Activated T-helper 9 cell treated with anti-CD3 and anti-CD28 coated beads, Interleukin-2, amount 50 U/mL, for 16 hours (primary cell): ENCODE measurements at places on chromosomes 2 and 18.

DNA sequence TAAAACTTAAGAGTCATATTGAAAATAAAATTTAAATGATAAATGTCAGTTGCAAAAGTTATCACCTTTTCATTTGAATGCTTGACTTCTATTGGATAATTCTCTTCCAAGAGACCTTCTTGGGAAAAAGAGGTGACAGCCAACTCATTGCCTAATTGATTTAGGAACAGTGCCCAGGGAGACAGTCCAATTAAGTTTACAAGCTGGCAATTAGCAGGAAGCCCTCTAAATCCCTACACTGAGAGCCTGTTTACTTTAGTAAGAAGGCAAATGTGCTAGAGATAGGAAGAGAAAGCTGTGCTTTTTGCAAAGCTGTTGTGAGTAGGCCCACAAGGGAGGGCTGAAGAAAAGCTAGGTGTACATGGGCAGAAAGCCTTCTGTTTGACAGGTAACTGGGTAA lies 189.1 kb downstream of the WDPCP start:
- no peak for DNase-seq

GRCh38 chr2:104733226-104733943 lies 120.5 kb upstream of the POU3F3 start:
- DNase-seq = no peak

DNA sequence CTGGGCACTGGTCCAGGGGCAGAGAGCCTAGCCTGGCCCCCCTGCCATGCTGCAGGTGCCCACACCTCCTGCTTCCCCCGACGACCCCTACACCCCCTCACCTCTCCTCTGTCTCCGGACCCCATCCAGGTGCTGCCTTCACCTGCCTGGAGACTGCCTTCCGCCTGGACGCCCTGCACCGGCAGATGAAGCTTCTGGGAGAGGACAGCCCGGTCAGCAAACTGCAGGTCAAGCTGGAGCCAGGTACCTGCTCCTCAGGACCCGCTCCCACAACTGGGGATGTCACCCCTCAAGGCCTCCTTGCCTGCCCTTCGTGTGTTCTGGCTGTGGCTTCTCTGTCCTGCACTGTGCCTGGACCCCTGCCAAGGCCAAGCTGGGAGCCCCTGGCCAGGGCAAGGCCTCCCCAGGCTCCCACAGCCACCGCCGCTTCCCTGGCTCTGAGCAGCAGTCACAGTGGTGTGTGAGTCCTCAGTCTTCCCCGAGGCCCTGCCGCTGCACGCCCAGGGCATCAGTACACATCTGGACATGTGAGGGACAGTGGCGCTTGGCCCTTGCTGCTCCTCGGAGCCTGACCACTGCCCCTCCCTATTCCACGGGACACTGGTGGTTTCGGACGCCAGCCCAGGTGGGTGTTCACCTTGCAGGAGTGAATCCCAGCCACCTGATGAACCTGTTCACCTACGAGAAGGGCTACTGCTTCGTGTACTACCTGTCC lies 6.3 kb downstream of the RNPEPL1 start:
- DNase-seq = no peak

DNA sequence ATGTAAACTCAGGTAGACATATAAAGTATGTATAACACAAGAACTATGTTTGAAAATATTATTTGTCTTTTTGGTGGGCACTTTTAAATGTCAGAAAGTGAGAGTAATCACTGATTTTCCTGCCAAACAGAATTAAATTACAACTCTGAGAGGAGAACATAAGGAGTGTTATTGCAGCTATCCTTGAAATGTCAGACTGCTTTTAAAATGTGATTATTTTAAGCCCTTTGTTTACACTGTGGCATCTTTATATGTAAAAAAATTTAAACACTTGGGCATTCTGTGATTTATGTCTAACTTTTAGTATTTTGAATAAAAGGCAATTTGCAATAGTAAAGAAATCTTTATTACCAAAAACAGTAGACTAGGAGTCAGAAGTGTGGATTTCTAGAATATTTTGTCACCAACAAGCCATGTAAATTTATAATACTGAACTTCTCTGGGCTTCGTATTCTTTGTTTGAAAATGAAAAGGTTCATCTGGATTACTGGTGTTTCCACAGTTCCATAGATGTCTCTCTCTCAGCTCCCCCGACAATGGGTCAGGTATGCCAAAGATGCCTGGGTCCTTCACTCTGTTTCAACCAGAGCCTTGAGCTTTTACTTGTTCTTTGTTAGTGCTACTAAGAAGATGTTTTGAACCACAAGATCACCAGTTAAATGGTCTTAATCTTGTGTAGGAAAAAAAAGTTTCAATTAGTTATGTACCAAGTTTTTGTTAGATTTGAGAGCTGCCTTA lies 38.8 kb downstream of the GULP1 start:
- DNase-seq = no peak

GRCh38 chr2:216620786-216621185 lies 12.4 kb upstream of the IGFBP2 start:
- no peak for DNase-seq

DNA sequence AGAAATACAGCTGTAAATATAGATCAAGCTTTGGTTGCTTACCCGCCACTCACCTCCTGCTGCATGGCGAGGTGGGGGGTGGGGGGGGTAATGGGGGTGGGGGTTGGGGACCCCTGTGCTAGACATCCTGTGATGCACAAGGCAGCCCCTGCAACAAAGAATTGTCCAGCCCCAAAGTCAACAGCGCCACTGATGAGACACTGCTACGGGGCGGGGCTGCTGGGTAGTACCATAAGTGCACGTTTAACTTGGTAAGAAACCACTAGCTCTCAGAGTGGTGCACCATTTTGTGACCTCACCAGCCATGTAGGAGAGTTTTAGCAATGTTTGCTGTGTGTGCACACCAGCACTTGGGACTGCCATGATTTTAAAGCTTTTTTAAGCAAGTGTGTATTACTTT lies 40.3 kb downstream of the SNORC start:
- no peak for DNase-seq

DNA sequence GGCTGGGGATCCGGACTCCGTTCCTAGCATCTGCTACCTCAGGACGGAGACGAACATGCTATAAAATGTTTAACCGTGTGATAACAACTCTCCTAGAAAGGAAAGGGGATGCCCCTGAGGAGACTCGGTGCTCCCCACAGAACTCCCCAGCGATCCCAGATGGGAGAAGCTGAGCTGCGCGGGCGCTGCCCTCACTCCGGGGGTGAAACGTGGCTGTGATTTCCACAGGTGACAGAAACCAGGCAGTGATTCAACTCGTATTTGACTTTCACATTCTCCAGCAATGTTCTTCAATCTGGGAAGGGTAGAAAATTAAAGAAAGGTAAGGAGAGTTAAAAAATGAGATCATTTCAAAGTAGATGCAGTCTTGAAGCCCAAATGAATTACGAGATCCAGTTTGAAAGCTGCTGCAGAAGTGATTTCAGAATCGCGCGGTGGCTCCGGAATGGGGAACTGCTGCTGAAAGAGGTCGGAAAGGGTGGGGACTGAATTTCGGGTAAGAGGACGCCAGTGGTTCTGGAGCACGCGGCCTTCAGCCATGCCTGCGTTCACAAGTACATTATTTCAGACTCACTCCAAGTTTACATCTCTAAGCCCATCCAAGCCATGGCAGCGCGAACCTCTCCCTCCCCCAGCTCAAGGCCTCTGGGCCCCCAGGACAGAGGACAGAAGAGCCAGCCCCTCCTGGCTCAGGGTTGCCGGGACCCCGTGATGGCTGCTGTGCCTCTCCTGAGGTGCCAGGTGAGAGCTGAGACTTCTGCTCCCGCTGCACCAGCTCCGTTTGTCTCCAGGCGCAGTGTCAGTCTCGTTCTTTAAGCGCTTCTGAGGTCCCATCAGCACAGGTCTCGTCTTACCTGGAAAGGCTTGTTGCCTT lies 39.5 kb downstream of the ADNP2 start:
- DNase-seq = no peak
